CD4-positive, alpha-beta T cell treated with Interleukin-4 for 1 hour (primary cell): ENCODE measurements at places on chromosomes 3 and 15.

GRCh38 chr3:72384602-72385001, 463.6 kb downstream of the SHQ1 start:
- DNase-seq, result no peak

- DNase-seq, result no peak
Observed at GRCh38 chr3:112101916-112102315, 15.7 kb downstream of the C3orf52 start.

- DNase-seq, result no peak
Observed at GRCh38 chr15:100775581-100776185, 103.9 kb upstream of the ALDH1A3 start.

DNA sequence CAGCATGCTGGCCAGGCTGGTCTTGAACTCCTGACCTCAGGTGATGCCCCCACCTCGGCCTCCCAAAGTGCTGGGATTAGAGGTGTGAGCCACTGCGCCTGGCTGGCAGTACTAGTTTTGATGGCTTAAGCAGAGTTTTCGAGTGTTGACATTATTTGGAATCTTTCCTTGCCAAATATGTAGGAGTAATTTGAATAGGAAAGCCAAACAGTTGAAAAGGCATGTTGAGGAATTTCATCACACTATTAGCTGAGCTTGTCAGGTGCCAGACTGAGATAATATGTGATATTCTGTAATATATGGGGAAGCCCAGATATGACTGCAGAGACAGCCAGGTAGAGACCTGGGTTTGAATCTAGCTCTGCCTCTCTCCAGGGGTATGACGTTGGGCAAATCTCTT, 109.3 kb downstream of the SV2B start:
- no peak for DNase-seq

- no peak for DNase-seq
Observed at GRCh38 chr15:71239592-71240364, 124.5 kb downstream of the THSD4 start.

DNA sequence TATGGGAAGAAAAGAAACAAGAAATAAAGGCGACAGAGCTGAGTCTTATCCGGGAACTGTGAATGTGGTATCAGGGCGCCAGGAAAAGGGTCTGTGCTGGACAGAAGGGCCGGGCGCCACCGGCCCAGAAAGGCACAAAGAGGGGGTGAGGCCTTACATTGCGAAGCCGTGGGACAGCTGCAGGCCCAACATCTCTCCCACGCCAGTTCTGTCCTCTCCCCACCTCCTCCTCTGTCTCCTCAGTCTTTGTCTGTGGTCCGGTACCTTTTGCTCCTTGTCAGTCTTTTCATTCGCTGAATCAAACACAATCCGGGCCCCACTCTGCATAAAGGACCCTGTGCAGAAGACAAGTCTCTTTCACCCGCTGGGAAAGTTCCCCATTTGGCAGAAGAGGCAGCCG, 81.8 kb downstream of the LRIG1 start:
- DNase-seq, result no peak

DNA sequence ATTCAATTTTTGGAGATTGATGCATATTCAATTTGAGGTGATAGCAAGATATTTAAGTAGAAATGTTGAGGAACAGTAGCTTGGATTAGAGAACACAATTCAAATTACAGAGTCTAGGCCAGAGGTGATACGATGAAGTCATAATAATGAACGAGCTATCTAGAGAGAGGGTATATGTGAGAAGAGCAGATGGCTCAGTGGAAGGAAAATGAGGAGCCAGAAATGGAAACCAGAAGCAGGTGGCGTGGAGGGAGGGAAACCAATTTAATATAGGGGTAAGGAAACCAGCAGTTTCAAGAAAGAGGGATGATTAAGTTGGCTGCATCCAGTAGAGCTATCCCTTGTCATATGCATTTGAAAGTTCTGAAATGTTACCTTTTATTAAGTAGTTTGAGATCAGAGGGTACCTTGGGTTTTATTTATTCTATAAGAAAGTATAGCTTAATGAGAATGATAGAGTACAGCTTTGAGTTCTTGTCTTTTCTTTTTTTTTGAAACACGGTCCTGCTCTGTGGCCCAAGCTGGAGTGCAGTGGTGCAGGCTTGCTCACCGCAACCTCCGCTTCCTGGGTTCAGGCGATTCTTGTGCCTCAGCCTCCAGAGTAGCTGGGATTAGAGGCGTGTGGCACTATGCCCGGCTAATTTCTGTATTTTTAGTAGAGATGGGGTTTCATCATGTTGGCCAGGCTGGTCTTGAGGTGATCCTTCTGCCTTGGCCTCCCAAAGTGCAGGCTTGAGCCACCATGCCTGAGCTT, 22.1 kb downstream of the NCK1 start:
- DNase-seq, result no peak

- DNase-seq, result no peak
Observed at GRCh38 chr3:111589303-111590142, 5.6 kb downstream of the ZBED2 start.

GRCh38 chr3:24069045-24069444, 124.0 kb downstream of the NR1D2 start:
- DNase-seq, result no peak

DNA sequence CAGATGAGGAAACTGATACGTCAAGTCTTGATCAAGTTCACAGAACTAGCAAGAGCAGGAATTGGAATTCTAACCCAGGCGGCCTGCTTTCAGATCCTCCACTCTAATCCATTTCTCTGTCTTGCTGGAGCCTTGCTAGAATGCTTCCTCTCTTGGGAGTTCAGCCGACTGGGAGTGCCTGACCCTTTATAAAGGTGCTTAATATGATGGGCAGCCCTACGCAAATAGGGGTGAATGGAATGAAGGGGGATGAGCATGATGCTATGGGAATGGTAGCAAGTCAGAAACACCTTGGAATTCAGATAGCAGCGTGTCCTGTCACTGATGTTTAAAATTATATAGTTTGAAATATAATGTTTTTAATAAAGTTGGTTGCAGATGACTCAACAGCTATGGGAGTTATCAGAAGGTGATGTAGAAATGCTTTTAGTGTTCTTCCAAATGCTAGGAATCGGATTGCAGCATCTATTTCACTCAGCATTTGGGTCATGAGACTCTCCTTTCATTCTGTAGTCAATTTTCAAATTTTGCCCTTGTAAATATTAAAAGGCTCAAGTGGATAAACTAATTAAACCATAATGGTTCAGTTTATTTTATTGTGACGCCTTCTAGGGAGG, 150.7 kb downstream of the FNDC3B start:
- no peak for DNase-seq
